ENCODE measurements at places on chromosomes 2 and 18. TPM values are rescaled to one million over a fixed set of nuclear protein-coding genes. Genes with fewer than 3 reads are reported as not detected.

TMEM247 gene
- not detected for total RNA-seq

SERPINB11 gene
- not detected for total RNA-seq

LYPD6 gene
- 11.3 TPM for total RNA-seq

GRCh38 chr2:62686012-62686685 is 19.4 kb upstream of the EHBP1 start:
- DNase-seq = no peak

PKP4 gene
- total RNA-seq = 9.1 TPM

DNA sequence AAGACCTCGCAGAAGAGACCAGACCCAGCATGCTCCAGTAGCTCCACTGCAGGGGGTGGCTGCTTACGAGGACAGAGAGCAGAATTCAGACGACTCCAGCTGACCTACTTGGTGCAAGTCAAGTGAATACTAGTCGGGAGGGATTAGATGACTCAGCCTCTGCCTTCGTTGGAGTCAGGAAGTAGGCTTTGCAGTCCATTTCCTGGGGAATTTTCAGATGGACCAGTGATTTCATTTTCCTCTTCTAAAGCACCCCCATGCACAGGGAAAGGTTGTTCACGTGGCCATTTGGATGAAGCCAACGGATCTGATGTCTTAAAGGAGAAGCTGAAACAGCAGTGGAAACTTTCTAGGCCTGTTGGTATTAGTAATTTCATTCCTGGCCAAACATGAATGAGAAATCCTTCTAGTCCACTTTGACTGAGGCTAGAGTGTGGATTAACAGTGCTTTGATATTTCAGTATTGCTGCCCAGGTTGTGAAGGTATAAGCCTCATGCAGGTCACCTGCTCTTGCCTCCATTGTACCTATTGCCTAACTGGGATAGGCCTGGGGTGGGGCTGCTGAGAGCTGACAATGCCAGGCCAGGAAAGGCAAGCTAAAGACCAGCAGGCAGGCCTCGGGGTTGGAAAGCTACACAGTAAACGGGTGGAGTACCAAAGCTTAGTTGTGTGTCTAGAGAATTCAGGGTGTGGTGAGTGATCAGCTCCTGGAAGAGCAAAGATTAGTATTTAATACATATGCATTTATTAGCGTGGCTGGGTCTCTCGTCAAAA is 117.6 kb upstream of the FOSL2 start:
- peak; percentile 98 for DNase-seq

ACTG2 gene
- total RNA-seq = 0.89 TPM

GRCh38 chr18:74230922-74231714 is 60.6 kb downstream of the CYB5A start:
- no peak for DNase-seq

- no peak for DNase-seq
These were observed 116.8 kb downstream of the MSH2 start for GRCh38 chr2:47519604-47520301.

DNA sequence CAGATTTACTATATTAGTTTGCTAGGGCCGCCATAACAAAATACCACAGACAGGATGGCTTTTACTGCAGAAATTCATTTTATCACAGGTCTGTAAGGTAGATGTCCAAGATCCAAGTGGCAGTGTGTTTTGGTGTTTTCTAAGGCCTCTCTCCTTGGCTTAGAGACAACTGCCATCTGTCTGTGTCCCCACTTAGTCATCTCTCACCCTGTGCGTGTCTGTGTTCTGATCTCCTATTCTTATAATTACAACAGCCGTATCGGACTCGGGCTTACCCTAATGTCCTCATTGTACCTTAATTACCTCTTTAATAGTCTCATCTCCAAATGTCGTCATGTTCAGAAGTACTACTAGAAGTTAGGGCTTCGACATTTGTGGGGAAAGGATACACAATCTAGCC is 362.3 kb upstream of the CDH19 start:
- DNase-seq = no peak

MYL12A gene
- 944 TPM for total RNA-seq

- no peak for DNase-seq
These were observed 180.3 kb downstream of the MYO5B start for GRCh38 chr18:50014606-50015005.

LIMS3 gene
- 0.17 TPM for total RNA-seq

CHST9 gene
- total RNA-seq = not detected

DNA sequence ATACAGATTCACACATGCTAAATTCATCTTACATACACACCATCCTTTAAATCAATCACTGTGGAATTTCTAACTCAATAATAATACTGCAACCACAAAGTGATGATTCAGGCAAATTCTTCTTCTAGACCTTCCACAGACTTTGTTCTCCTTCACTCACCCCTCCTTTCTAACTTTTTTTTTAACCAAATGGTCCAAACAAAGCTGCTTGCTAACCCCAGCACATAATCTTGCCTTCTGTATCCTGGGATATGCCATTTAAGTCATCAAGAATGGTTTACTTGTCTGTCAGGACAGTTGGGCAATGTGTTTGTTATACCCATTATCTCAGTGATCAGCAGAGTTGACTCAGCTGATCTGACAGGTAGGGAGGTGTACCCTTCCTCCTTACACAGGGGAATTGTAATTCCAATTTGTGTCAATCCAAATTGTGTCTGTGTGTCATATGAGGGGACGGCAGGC is 10.0 kb downstream of the SLC40A1 start:
- peak; percentile 65 for DNase-seq

WNT6 gene
- total RNA-seq = 0.39 TPM

TBR1 gene
- total RNA-seq = not detected

ZNF521 gene
- total RNA-seq = 20.4 TPM

GRCh38 chr18:35095983-35096676 is 54.9 kb downstream of the MAPRE2 start:
- DNase-seq = peak; percentile 16

SRD5A2 gene
- total RNA-seq = not detected

B3GNT7 gene
- 0.17 TPM for total RNA-seq

DNA sequence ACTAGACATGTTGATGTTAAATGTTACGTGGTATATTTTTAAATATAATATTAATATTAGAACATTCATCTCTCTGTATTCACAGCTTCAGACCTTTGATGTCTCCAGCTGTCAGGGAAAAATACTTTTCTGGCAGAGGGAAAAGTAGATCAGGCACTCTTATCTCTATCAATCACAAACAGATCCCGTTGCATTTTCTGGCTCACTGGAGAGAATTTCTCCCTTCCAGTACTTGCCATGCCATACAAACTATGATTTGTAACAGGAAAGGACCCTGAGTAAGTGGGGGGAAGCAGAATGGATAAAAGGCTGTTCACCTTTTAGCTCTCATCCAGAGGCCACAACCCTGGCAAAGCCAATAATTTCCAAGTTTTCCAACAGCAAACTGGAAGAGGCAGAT is 158.0 kb downstream of the TCF4 start:
- peak; percentile 40 for DNase-seq

SP3 gene
- total RNA-seq = 98.8 TPM

GRCh38 chr2:101362777-101363176 is 24.5 kb downstream of the CREG2 start:
- no peak for DNase-seq

DNA sequence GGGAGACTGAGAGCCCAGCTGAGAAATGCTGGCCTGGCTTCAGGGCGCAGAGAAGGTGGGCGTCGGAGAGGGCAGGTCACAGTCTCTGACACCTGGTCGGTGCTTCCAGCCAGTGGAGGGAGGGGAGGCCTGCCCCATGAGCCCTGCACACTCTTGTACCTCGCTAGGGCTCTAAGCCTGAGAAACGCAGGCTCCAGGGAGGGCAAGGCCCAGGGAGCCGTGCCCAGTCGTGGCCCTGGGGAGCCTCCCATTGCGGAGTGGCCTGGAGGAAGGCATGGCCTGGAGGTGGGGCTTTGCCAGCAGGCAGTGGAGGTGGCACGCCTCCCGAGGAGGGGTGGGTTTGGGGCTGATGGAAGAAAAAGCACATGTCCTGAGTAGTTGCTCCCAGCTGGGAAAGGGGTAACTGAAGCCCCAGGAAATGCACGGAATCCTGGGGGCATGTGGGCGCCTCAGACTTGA is 39.0 kb downstream of the MTERF4 start:
- no peak for DNase-seq

DNA sequence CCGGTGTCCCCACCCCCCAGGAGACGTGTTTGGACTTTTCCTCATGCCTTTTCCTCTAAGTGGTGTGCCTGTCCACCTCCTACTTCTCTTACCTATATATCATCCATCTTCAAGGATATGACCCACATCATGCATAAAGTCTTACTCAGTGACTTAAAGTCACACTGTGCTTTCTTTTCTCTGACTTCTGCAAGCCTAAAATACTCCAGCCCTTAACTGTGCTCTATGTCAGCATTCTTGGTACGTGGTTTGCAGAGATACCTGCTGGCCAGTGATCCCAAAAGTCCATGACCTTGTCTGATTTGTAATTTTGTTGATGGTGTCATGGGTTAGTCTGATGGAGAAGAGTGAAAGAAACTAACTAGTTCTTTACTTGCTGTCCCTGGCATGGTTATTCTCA is 393.6 kb upstream of the NRP2 start:
- DNase-seq = no peak

ITM2C gene
- 86.5 TPM for total RNA-seq

DNA sequence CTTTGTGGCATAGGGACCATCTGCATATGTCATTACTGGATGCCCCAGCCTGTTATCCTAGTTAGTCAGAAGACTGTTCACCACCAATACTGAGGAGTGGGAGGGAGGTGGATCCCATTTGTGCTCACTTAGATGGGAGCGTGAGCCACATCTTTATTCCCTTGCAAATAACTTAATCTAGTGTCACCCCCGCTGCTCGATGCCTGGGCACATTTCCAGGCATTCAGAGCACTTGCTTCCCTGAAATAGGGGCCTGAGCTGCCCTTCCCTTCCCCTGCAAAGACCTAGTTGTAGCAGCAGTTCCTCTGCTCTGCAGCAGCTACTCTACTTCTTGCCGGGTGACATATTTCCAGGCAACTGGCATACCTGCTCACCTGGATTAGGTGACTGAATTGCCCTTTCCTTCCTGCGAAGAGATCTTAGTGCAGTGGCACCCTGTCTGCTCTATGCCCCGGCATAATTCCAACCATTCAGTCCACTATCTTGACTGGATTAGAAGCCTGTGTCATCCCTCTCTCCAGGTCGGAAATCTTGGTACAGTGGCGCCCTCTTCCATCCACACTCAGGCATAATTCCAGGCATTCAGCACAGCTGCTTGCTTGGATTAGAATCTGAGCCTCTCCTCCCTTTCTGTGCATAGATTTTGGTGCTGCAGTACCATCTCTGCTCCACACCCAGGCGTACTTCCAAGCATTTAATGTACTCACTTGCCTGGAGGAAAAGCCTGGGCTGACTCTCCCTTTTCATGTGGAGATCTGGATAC is 1389.1 kb upstream of the TMEFF2 start:
- peak; percentile 38 for DNase-seq

PAX8 gene
- total RNA-seq = 5.2 TPM

NRP2 gene
- 84.6 TPM for total RNA-seq

GRCh38 chr2:28600181-28600580 is 104.3 kb downstream of the PLB1 start:
- no peak for DNase-seq

GRCh38 chr18:10442551-10442971 is 11.9 kb upstream of the APCDD1 start:
- DNase-seq = peak; percentile 16

GRCh38 chr2:14530506-14530905 is 102.0 kb upstream of the LRATD1 start:
- DNase-seq = no peak

- DNase-seq = peak; percentile 27
These were observed 125.4 kb downstream of the CTIF start for GRCh38 chr18:48663931-48664847.

DNA sequence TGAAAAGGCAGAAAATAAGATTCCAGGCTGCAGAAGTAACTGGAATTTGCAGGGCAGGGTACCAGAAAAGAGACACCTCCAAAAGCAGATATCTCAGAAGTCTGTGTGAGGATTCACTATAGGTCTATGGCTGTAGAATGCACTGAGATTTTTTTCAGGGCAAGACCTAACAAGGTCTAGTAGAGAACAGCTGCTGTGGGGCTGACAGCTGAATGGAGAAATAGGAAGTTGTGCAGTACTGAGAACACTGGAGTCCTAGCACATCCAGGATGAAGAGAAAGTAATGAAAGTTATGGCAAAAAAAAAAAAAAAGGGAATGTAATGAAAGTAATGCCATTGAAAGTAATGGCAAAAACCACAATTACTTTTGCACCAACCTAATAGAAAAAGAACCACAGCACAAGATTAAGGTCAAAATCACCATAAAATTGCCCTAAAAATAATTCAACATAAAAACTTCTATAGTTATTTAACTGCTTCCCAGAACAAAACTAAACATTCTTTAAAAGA is 57.3 kb downstream of the CPO start:
- no peak for DNase-seq

- no peak for DNase-seq
These were observed 34.2 kb upstream of the DAPL1 start for GRCh38 chr2:158760887-158761286.

RTP5 gene
- total RNA-seq = not detected

DNA sequence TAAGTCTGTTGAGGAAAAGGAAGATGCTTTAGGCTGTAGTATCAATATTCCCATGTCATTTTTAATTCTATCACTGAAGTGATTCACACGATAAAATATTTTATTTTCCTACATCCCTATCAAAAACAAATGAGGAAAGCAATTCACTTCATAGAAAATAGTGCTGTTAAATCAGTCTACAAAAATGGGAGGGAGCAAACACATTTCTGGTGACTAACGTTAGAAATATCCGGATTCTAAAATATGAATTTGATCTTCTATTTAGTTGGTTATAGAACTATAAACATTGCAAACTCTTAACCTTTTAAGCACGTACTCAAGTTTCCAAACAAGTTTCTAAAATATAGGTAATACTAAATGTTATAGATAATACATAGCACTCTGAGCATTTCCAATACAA is 20.8 kb downstream of the ATF2 start:
- DNase-seq = no peak

SLC39A10 gene
- 25.3 TPM for total RNA-seq

- no peak for DNase-seq
These were observed 51.3 kb downstream of the ACSL3 start for GRCh38 chr2:222912117-222912516.

Data from M059J (cell line).